Activated naive CD4-positive, alpha-beta T cell (primary cell): ENCODE measurements at places on chromosomes 3 and 15.

- no peak for DNase-seq
Observed at GRCh38 chr3:127761441-127761801, 60.9 kb downstream of the MGLL start.

DNA sequence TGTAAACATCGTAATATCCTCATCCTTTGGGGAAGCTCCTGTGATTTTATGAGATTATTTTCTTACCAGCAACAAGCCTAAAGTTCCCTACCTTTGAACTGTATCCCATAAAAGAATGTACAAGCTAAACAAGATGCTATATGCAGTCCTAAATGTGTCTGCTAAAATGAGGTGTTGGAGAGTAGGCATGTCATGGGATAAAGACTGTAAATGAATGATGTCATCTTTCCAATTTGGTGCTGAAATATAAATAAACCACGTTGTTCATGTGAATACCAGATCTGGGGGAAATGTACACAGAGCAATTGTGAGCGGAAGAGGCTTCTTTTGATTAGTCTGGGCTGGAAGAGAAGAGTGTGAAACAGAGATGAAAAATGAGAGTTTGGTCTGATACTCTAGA, 214.9 kb upstream of the WNT5A start:
- DNase-seq = no peak

DNA sequence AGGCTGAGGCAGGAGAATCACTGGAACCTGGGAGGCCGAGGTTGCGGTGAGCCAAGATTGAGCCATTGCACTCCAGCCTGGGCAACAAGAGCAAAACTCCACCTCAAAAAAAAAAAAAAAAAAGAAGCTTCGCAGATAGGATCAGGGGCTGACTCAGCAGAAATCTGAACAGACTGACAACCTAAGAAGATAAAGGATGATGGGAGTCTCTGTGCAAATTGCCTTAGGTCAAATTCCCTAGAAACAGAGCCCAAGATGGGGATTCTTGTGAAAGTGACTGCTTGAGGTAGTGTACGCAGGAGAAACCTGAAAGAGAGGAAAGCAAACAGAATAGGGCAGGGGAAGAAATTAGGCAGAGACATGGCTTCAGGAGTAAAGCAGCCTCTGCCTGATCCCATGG, 160.8 kb upstream of the LRIG1 start:
- no peak for DNase-seq

GRCh38 chr15:78129751-78130287, 1.4 kb downstream of the CIB2 start:
- no peak for DNase-seq

DNA sequence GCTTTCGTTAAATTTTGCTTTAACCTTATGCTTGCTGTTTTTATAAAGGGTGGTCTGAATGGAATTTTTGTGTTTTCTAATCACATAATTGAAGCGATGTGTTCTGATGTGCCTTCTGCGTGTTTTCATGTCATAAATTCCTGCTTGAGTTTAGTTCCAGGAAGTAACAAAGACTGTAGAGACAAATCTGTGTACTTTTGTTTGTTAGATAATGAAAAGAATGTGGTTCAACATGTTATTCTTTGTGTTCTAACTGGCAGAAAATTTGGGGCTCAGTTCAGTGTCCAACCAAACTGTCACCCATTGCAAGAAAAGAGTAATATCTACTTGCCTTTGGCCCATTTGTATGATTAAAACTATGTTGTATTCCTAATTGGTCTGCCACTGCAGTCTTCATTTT, 324.0 kb downstream of the DIPK2A start:
- no peak for DNase-seq

DNA sequence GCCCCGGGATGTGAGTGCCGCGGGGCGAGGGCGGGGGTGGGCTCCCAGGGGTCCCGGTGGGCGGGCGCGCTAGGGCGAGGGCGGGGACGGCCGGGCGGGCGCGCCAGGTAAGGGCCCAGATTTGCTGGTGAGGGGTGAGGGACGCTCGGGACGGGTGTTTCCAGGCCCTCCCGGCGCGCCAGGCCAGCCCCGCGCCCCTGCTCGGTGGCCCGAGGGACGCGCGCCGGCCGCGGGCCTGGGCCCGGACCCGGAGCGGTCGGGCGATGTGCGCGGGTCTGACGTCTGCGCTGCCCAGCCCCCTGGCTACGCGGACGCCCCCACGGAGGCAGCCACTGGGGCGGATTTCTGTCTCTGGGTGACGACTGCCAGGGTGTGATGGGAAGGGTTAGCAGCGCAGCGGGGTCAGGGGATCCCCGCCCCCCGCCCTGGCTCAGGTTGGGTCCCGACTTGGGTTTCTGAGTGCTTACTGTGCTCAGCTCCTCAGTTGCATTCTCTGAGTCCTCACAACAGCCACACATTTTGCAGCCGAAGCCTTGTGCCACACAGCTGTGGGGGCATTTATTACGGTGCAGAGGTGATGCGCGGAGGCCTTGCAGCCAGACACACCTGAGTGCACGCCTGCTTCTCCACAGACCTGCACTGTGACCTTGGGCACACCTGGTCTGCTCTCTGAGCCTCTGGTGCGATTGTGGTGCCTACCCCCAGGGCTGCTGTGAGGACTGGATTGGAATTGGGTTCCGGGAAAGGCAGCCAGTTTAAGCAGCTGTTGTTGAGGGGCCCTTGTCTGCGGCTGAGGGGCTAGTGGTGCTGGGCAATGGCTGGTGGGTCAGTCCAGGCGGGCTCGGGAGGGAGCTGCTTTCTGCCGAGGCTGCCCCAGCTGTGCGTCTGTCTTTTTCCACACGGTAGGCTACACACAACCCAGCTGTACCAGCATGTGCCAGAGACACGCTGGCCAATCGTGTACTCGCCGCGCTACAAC, 523 bp downstream of the HDAC11 start:
- DNase-seq = no peak

DNA sequence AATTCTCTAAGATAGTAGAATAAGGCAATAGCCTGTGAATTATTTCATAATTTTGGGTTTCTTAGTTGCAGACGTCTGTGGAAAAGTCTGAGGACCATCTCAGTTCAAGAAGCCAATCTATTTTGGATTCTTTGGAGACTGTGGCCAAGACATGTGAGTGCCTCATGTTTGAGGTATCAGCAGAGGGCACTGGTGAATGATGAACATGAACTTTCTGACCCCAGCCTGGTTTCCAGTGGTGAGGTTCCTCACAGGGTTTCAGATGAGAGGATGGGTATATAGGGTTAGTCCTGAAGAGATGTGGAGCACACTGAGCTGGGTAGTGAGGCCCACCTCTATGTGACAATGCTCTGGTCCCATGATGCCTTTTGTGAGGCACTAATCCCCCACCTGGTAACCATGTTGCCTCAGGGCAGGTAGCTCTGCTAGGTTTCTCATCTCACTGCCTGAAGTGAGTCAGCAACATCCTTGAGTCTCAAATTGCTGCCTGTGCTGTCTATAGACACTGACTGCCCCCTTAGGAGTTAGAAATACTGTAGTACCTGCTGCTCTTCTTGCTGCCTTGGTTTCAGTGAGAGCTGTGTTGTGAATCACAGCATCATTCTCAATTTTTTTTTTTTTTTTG, 32.3 kb downstream of the C3orf62 start:
- no peak for DNase-seq

- DNase-seq = no peak
Observed at GRCh38 chr3:46138581-46138980, 69.5 kb downstream of the CCR1 start.

GRCh38 chr15:42679285-42680141, 57.4 kb downstream of the CDAN1 start:
- DNase-seq = no peak

DNA sequence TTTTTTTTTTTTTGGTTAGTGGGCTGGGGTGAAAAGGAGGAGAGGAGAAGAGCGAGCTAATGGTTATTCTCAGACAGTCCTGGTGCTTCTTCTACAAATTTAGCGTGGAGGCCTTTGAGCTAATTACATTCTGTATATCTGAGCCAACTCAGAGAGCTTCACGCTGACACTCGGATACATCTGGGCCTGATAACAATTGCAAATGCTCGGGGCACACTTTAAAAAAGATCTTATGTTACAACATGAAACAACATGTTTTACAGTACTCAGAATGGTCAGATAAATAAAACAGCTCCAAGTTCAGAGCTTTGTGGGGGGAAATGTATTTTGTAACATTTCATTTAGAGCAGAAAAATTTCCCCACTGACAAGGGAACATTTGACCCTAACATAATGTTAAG, 966.9 kb upstream of the NR2F2 start:
- no peak for DNase-seq

GRCh38 chr3:101722394-101723173, 1.8 kb upstream of the CEP97 start:
- no peak for DNase-seq

- DNase-seq = no peak
Observed at GRCh38 chr15:60745469-60746061, 266.6 kb upstream of the ICE2 start.

DNA sequence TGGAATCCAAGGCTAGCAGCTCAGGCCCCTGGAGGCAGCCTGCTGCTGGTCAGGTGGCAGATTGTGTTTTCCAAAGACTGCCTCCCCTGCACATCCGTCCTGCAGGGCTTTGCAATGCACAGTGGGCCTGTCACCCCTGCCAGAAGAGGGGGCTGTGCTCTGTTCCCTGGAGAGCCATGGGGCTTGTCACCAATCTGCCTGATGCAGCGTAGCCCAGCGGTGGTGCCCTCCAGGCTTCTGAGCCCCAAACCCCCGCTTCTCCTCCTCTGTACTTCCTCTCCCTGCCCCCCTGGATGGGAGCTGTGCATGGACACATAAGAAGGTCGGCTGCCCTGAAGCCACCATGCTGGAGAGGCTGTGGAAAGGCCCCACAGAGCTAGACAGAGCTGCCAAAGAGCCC, 10.0 kb upstream of the PLXNA1 start:
- no peak for DNase-seq

- no peak for DNase-seq
Observed at GRCh38 chr3:41037651-41038334, 161.5 kb upstream of the CTNNB1 start.

- DNase-seq = no peak
Observed at GRCh38 chr15:67897646-67898339, 57.9 kb upstream of the RNU6-1 start.

DNA sequence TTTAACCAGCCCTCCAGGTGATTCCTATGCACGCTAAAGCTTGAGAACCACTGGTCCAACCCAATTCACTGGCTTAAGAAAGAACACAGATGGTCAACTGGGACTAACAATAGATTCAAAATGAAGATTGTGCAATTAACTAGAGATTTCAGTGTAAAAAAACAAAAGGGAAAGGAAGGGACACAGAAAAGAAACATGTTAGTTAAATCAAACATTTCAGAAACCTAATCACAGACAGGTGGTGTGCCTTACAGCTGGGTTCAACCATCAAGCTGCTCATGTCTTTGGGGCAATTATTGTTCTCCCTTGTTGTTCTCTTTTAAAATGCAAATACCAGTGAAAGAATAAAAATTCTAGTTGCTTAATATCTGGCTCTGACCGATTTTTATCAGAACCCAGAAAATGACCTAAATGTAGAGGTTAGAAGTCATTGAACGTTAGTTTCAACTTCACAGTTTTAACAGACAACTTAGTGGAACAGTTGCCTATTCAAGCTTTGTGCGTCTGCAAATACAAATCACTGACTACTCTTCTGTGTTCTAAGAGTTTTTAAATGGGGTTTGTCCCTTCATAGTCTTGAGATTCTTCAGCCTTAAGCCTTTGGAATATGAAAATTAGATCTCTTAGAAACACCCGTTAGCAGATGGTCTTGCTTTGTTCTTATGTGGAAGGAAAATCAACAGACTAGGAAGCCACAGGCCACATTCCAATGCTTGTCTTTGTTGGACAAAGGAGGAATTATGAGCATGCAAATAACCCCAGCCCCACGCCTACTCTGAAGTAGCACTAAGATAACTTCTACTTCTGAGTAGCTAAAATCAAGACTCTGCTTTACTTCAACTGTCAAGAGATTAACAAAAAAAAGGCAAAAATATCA, 223.4 kb downstream of the ATP8B4 start:
- no peak for DNase-seq

- DNase-seq = no peak
Observed at GRCh38 chr3:192959773-192960172, 42.1 kb upstream of the MB21D2 start.
